Foreskin keratinocyte (primary cell): ENCODE measurements at places on chromosomes 4 and X.

DNA sequence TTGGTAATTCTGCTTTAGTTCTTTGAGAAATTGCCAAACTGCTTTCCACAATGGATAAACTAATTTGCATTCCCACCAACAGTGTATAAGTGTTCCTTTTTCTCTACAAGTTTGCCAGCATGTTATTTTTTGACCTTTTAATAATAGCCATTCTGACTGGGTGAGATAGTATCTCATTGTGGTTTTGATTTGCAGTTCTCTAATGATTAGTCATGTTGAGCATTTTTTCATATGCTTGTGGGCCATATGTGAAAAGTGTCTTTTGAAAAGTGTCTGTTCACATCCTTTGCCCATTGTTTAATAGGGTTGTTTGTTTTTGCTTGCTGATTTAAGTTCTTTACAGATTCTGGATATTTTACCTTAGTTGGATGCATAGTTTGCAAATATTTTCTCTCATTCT lies 25.9 kb downstream of the ENPEP start:
- DNase-seq, result no peak

- no peak for DNase-seq
Observed at GRCh38 chr4:16573739-16574138, 324.7 kb downstream of the LDB2 start.

DNA sequence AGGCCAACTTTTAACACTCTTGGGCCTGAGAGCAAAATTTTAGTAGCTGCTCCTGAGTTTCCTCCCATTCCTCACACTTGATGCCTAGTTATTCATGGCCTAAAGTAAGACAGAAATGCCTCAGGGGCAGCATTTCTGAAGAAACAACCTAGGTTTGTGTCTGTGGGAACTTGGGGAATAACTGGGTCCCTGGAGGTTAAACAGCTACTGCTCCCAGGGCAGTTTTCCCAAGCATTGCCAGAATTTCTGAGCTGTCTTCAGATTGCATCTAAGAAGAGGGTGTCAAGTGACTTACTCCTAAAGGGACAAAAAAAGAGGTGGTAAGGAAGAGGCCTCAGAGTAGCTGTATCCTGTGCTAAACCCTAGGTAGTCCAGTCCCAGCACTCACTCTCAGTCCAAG lies 130.8 kb upstream of the ACSL4 start:
- DNase-seq, result no peak

GRCh38 chr4:20430259-20430941 lies 178.7 kb downstream of the SLIT2 start:
- no peak for DNase-seq

DNA sequence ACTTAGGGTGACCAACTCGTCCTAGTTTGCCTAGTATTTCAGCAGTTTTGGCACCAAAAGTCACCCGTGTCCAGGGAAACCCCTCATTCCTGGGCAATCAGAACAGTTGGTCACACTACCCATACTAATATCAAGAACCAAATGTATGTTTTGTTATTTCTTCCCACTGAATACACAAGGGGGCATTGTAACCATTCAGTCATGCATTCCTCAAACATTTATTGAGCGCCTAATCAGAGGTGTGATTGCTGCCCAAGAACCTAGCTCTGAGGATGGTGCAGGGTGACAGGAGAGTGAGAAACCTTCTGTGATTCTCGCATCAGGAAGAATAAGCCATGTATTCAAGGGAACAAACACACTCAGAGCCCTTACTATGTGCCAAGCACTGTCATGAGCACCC lies 69.8 kb upstream of the RAI2 start:
- DNase-seq, result no peak

- no peak for DNase-seq
Observed at GRCh38 chrX:69216446-69216845, 51.2 kb upstream of the PJA1 start.

GRCh38 chrX:152912106-152912505 lies 14.2 kb downstream of the ZNF185 start:
- DNase-seq, result no peak

DNA sequence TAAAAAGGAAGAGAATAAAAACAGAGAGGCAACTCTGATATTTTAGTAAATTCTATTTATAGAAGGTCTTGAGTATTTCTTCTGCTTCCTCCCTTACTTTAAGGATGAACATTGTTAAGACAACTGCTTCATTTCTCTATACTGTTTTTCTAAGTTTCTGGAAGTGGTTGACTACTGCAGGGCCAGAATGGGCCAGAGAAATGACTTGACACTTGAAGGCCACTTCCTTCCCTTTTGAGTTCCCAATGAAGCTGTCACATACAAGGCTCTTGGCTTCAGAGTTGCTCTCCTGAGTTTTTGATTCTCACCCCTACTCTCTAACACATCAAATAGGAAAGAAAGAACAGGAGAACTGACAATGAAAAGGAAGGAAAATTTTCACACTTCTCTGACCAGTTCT lies 37.6 kb downstream of the PKD2 start:
- DNase-seq, result no peak

GRCh38 chrX:129958814-129959492 lies 23.5 kb upstream of the BCORL1 start:
- no peak for DNase-seq

- DNase-seq, result no peak
Observed at GRCh38 chrX:155997436-155997835, at the start of gene IL9R. IL9R (plus strand) TSS chrX:155997696; CDS start chrX:155997760, 64 bp downstream.

DNA sequence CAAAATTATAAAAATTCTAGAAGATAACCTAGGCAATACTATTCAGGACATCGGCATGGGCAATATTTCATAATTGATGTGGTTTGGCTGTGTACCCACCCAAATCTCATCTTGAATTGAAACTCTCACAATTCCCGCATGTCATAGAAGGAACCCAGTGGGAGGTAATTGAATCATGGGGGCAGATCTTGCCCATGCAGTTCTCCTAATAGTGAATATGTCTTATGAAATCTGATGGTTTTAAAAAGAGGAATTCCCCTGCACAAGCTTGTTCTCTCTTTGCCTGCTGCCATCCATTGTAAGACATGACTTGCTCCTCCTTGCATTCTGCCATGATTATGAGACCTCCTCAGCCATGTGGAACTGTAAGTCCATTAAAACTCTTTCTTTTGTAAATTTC lies 77.7 kb downstream of the DDX60 start:
- no peak for DNase-seq

DNA sequence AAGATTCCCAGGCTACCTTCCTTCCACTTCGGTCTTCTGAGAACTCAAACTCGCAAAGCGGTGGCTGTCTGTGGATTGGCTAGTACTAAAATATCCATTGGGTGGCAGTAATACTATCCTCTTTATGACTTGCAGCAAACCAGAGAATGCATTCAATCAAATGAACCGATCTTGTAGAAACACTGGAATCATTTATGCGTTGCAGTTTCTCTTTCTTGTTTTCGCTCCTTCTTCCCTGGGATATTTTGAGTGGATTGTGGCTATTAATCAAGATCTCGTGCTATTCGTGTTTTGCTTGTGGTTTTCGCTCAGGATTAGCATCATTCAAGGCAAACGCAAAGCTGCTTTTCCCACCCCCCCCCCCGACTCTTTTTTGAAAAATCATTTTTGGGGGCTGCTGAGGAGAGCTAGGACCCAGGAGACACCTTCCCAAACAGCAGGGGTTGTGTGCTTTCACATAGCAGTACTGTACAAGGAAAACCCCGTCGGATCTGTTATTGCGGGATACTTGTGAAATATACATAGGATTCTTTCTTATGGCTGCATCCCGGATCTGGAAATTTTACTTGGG lies at the start of gene IL1RAPL1:
IL1RAPL1 (plus strand) TSS at position 466 of the 571 bp plus-strand sequence.
- DNase-seq, result no peak

GRCh38 chrX:153999359-154000037 lies 20.2 kb downstream of the IRAK1 start:
- no peak for DNase-seq

GRCh38 chr4:185702147-185702663 lies 109.8 kb downstream of the SORBS2 start:
- DNase-seq, result no peak

GRCh38 chr4:102575369-102576129 lies 74.4 kb downstream of the NFKB1 start:
- no peak for DNase-seq

DNA sequence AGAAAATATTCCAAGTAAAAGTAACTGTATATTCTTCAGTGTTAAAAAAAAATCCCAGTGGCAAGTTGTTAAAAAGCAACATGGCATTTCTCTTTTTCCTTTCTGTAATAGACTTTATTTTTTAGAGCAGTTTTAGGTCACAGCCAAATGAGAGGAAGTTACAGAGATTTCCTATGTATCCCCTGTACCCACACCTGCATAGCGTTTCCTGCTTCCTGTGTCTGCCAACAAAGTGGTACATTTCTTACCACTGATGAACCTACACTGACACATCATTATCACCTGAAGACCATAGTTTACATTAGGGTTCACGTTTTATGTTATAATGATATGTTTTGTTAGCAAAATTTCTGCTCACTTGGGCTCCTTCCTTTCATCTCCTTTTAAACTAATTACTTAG lies 124.7 kb downstream of the GPAT3 start:
- DNase-seq, result no peak

- DNase-seq, result no peak
Observed at GRCh38 chrX:38831949-38832348, 30.7 kb downstream of the MID1IP1 start.

DNA sequence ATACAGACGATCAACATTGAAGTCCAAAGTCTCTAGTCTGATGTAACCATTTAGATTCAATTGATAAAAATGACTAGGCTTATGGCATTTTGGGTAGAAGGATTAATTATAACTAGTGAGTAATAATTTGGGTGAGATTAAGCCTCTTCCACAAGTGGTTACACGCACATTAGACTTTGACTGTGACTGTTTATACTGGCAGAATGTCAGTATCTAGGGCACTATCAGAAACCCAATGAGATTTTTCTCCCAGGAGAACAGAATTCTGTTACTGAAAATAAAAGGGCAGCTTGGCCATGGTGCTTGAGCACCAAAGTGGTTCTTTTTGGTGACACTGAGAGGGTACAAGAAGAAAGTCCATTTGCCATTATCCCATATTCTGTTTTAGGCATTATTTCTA lies 3.3 kb downstream of the PLS3 start:
- DNase-seq, result no peak

- DNase-seq, result no peak
Observed at GRCh38 chrX:42846741-42847140, 68.8 kb upstream of the PPP1R2C start.

DNA sequence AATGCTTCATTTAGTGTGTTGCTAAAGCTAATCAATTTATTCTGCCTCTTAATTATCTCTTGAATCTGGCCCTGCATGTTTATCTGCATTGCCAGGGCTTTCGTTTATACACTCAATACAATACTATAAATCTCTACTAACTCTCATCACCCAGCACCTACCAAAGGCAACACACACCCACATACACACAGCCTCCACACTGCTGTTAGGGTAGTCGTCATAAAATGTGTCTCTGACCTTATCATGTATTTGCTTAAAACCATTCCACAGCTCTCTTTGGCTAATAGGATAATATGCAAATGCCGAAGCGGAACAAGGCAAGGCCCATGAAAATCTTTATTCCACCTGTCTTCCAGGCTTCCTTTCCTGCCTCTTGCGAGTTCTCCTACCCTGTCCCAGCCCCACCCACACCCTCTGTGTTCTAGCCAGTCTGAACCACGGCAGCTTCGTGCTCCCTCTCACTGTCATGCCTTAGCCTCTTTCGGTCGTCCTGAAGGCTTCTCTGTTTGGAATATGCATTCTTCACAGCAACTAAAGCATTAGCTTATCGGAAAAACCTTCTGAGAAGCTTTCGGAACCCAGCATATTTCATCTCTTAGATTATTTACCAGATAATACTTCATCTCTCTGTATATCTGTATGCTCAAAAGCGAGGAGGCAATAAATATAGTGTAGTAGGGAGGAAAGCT lies 333.5 kb downstream of the TENM3 start:
- no peak for DNase-seq

DNA sequence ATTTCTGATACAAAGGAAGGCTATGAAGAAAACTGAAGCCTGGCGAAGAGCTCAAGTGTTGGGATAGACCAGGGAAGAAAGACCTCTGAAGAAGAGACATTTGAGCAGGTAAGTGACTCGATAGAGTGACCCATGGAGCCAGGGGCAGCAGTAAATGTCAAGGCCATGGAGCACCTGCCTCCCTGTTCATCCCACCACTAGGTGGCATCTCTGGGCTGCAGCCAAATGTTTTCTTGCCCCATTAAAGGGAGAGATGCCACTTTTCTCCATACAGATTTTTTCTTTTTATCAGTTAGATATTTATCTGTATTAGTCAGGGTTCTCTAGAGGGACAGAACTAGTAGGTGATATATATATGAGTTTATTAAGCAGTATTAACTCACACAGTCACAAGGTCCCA lies 4.9 kb upstream of the ZNF81 start:
- DNase-seq, result no peak

GRCh38 chr4:182483685-182484084 lies 240.5 kb downstream of the TENM3 start:
- no peak for DNase-seq

- DNase-seq, result no peak
Observed at GRCh38 chrX:140661643-140662042, 47.9 kb upstream of the LINC00632 start.

- no peak for DNase-seq
Observed at GRCh38 chrX:17822351-17822750, 38.7 kb downstream of the RAI2 start.

- no peak for DNase-seq
Observed at GRCh38 chrX:48533165-48533564, 6.3 kb upstream of the TBC1D25 start.

- no peak for DNase-seq
Observed at GRCh38 chr4:66923081-66923865, 622.0 kb downstream of the CENPC start.

GRCh38 chr4:42570221-42570620 lies 86.7 kb downstream of the ATP8A1 start:
- DNase-seq, result no peak

- DNase-seq, result no peak
Observed at GRCh38 chrX:118156254-118156952, 39.8 kb upstream of the KLHL13 start.
